ENCODE measurements at places on chromosomes 2 and 18.
A peak's percentile ranks its signal among the peaks of the same experiment; 100 is the strongest.

GRCh38 chr2:10591207-10591606 is 98.6 kb downstream of the NOL10 start:
- no peak for DNase-seq

- no peak for DNase-seq
These were observed 149.7 kb downstream of the HNMT start for GRCh38 chr2:138113871-138114525.

GRCh38 chr2:7844414-7844965 is 837.4 kb upstream of the ID2 start:
- no peak for DNase-seq

DNA sequence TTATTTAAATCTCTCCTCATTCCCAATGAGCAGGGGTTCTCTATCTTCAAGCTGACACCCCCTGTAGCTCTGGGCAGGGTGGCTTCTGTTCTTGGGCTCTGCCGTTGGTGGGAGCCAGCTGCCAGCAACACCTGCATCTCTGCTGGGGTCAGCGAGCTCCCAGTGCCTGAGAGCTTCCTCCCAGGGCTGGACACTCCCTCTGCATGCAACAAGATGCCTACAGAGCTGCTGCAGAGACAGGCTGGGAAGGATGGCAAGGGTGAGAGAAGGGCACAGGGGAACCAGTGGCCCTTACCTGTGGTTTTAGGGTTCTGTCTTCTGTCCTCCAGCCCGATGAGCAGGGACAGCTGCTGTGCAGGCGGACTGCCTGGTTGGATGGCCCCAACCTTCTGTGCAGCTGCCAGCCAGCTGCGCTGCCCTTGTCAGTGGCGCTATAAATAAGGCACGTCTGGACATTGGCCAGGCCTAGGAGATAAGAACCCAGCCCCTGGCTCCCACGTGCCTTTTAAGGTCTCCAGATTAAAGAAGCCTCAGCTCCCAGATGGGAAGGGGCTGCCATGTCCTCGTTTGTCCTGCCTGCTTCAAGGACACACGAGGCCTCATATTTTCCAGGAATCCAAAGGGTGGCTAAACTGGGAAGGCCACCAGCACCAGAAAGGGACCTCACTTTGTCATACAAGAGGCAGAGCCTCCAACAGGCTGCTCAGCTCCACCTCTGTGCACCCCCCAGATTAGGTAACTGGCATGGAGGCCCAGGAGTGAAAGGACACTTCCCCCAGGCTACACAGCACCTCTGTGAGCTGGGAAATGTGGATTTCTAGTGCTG is 39.5 kb upstream of the FHL2 start:
- DNase-seq, result peak; percentile 64

Data from Daoy (cell line).